ENCODE measurements at places on chromosomes 5 and 9.

DNA sequence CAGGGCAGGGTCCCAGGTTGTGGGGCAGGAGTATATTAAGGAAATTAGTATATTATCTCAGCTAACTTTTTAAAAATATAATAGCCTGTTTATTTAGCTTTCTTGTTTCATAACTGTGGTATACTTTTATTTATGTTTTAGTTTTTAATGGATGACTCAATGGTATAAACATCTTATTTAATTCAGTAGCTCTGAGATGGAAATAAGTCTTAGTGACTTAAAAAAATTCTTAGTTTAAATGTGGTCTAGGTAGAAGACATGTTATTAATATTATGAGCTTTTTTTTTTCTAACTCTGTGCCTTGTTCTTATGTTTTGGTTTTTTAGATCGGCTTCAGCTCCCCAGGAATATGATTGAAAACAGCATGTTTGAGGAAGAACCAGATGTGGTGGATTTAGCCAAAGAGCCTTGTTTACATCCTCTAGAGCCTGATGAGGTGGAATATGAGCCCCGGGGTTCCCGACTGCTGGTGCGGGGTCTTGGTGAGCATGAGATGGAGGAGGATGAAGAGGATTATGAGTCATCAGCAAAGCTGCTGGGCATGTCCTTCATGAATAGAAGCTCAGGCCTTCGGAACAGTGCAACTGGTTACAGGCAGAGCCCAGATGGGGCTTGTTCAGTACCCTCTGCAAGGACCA lies 43.1 kb downstream of the LNPEP start:
- DNase-seq = no peak

DNA sequence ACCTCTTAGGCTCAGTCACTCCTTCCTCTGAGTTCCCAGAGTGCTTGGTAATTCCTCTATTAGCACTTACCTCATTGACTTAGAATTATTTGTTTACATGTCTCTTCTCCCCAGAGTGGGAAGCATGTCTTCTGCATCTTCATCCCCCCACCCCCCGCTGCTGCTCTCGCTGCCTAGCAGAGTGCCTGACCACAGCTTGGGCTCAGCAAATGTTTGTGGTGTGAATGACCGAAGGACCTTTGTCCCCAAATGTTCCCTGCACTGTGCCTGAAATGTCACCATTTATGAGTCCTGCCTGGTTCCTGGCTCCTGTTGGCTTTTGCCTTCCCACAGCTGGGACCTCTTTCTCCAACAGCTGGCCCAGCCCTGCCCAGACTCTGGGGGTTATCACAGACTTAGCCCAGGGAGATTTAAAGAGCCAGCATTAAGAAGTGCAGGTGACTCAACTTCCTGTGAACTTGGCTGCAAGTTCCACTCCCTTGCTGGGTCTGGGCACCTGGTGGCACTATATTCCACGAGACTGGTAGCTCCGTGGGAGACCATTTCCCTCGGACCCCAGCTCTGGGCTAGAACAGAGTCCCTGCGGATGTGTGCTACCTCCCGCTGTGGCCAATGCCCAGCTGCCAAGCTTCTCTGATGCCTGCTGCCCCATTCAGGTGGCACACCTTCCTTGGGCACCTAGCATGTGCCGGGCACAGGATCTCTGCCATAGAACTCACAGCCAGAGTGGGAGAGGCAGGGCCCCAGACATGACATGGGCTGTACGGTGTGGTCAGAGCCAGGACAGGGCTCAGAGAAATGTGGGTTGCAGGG lies 1.8 kb upstream of the HMCN2 start:
- DNase-seq = no peak

- DNase-seq = no peak
Measured at GRCh38 chr9:110033869-110034268, 174.1 kb downstream of the C9orf152 start.

GRCh38 chr9:115025721-115026120 lies 92.2 kb downstream of the TNC start:
- no peak for DNase-seq

GRCh38 chr5:57858905-57859304 lies 376.3 kb upstream of the ACTBL2 start:
- DNase-seq = no peak
